ENCODE measurements at places on chromosomes 3 and 15. TPM values are rescaled to one million over a fixed set of nuclear protein-coding genes. Genes with fewer than 3 reads are reported as not detected.

The CEMIP gene
- not detected for total RNA-seq

The C3orf20 gene
- not detected for total RNA-seq

The BFSP2 gene
- not detected for total RNA-seq

The HTR3D gene
- not detected for total RNA-seq

The STAC gene
- 8.7 TPM for total RNA-seq

The UBA7 gene
- total RNA-seq, result 5.3 TPM
